Kidney (tissue), 22 donors: ENCODE measurements at places on chromosomes 12 and 14. TPM values are rescaled to one million over a fixed set of nuclear protein-coding genes. Genes with fewer than 3 reads are reported as not detected.

Gene IRAK3
- total RNA-seq: 19.9 TPM

Gene CCDC196
- total RNA-seq: not detected

DNA sequence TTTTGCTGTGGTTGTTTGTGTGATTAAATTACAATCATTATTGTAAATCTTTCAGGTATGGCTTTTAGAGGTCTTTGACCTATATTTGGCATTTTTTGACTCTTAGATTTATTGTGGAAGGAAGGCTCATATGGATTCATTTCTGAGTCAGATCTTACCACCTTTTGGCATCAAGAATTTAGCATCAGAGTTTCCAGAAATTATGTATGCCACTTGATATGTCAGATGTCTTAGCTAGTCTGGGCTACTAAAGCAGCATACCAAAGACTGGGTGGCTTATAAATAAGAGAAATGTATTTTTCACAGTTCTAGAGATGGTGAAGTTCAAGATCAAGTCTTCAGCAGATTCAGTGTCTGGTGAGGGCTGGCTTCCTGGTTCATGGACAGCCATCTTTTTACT lies 129.5 kb upstream of the PZP start:
- no peaks in the 10 kb centered on the region for H3K36me3 ChIP-seq
- no peaks in the 10 kb centered on the region for H3K27me3 ChIP-seq
- DNase-seq: no peak
- no peak overlapping the region for H3K4me3 ChIP-seq

Gene PAPLN
- 132 TPM for total RNA-seq

- H3K36me3 ChIP-seq: no peaks in the 10 kb centered on the region
- H3K4me3 ChIP-seq: no peak overlapping the region
- no peaks in the 10 kb centered on the region for H3K4me1 ChIP-seq
- DNase-seq: no peak
Observed at GRCh38 chr12:100646896-100647295, 73.4 kb downstream of the GAS2L3 start.

GRCh38 chr12:70806043-70806442 lies 114.5 kb downstream of the PTPRR start:
- H3K4me3 ChIP-seq: no peak overlapping the region
- no peaks in the 10 kb centered on the region for H3K36me3 ChIP-seq
- no peak for DNase-seq
- H3K27ac ChIP-seq: no peak overlapping the region

DNA sequence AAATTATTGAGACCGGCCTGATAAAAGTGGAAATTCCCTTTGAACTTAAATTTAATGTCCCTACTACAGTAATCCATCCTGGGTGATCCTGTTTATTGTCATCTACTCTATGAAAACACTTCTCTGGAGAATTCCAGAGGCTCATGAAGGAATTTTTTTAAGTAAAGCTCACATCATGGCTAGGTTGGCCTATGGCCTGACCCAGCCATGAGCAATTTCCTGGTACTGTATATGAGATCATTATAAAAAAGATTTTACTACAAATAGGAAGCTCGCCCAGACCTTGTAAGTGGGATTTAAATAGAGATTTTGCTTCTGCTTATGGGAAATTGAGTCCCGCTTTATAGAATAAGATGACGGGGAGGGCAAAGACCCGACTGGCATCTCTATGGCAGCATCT lies 215.5 kb downstream of the DPF3 start:
- peaks cover 10% of the 10 kb centered on the region for H3K36me3 ChIP-seq
- H3K27me3 ChIP-seq: no peaks in the 10 kb centered on the region
- no peak overlapping the region for H3K4me3 ChIP-seq
- no peaks in the 10 kb centered on the region for H3K4me1 ChIP-seq
- H3K27ac ChIP-seq: no peak overlapping the region

Gene NYNRIN
- 12.1 TPM for total RNA-seq

- H3K27ac ChIP-seq: no peak overlapping the region
- no peaks in the 10 kb centered on the region for H3K27me3 ChIP-seq
- H3K4me3 ChIP-seq: no peak overlapping the region
- DNase-seq: no peak
- no peaks in the 10 kb centered on the region for H3K4me1 ChIP-seq
Observed at GRCh38 chr12:131210506-131211339, 257.0 kb downstream of the ADGRD1 start.

Gene LRTM2
- not detected for total RNA-seq

GRCh38 chr14:88488081-88488480 lies 66.7 kb downstream of the PTPN21 start:
- DNase-seq: no peak
- no peak overlapping the region for H3K27ac ChIP-seq
- no peaks in the 10 kb centered on the region for H3K4me1 ChIP-seq

- no peaks in the 10 kb centered on the region for H3K36me3 ChIP-seq
- no peaks in the 10 kb centered on the region for H3K27me3 ChIP-seq
- no peak overlapping the region for H3K27ac ChIP-seq
- H3K4me1 ChIP-seq: no peaks in the 10 kb centered on the region
- no peak for DNase-seq
Observed at GRCh38 chr12:48917857-48918537, 7.3 kb downstream of the FKBP11 start.

GRCh38 chr12:57389033-57389432 lies 41.8 kb downstream of the R3HDM2 start:
- H3K4me1 ChIP-seq: peaks cover 6% of the 10 kb centered on the region
- H3K4me3 ChIP-seq: no peak overlapping the region
- no peaks in the 10 kb centered on the region for H3K36me3 ChIP-seq

GRCh38 chr12:42019746-42020145 lies 124.9 kb downstream of the GXYLT1 start:
- no peaks in the 10 kb centered on the region for H3K27me3 ChIP-seq
- H3K4me1 ChIP-seq: no peaks in the 10 kb centered on the region
- no peaks in the 10 kb centered on the region for H3K36me3 ChIP-seq
- no peak overlapping the region for H3K27ac ChIP-seq
- no peak overlapping the region for H3K4me3 ChIP-seq

DNA sequence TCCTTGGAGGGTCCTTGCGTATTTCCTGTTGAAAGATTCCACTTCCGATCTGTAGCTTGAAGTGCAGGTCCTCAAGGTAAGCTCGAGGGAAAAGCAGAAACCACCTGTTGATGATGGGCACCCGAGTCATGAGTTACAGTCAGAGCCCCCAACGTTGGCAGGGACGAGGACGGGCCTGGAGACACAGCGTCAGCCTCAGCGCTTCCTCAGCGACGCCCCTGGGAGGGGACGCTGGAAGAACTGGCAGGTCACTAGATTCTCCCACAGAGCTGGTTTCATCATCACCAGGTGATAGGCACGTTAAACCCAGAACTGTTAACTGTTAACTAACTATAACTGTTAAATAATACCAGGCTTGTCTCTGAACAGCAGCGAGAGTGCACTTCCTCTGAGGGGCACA lies 101.8 kb downstream of the TNFAIP2 start:
- H3K27me3 ChIP-seq: peaks cover 2% of the 10 kb centered on the region
- no peak for DNase-seq
- H3K4me3 ChIP-seq: no peak overlapping the region
- no peaks in the 10 kb centered on the region for H3K36me3 ChIP-seq
- H3K27ac ChIP-seq: no peak overlapping the region

Gene BEST3
- 0.57 TPM for total RNA-seq

Gene HIGD1C
- not detected for total RNA-seq

DNA sequence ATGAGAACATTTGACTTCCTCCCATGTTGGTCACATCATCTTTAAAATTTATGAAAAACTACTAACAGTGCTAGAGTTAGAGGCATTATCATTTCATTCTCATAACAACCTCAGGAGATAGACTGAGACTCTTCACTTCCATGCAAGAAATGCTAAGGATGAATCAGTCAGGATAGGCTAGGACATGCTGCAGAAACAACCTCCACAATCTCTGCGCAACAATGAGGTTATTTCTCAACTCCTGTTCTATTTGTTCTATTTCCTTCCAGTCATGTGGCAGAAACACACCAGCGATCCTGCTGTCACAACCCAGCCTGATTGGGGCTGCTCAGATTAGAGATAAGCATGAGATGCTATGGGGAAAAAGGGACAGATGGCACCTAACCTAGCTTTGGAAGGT lies 49.0 kb upstream of the TMEM263 start:
- no peaks in the 10 kb centered on the region for H3K4me1 ChIP-seq
- H3K27ac ChIP-seq: no peak overlapping the region
- no peak overlapping the region for H3K4me3 ChIP-seq
- H3K27me3 ChIP-seq: no peaks in the 10 kb centered on the region
- no peak for DNase-seq
- no peaks in the 10 kb centered on the region for H3K36me3 ChIP-seq

Gene TAS2R10
- 0.82 TPM for total RNA-seq

DNA sequence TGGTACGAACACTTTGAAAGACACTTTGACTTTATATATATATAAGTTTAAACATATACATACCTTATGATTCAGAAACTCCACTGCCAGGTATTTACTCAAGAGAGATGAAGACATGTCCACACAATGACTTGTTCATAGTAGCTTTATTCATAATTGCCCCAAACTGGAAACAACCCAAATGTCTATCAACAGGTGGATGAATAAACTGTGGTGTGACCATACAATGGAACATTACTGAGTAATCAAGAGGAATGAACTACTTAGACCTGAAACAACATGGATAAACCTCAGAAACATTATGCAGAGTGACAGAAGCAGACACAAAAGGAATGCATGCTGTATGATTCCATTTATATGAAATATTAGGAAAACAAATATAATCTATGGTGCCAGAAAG lies 71.1 kb downstream of the PPP1R36 start:
- no peaks in the 10 kb centered on the region for H3K4me1 ChIP-seq
- no peak overlapping the region for H3K4me3 ChIP-seq
- H3K36me3 ChIP-seq: no peaks in the 10 kb centered on the region
- no peak for DNase-seq
- H3K27ac ChIP-seq: no peak overlapping the region
- no peaks in the 10 kb centered on the region for H3K27me3 ChIP-seq

GRCh38 chr12:1384910-1385309 lies 209.5 kb downstream of the FBXL14 start:
- no peaks in the 10 kb centered on the region for H3K27me3 ChIP-seq
- no peak overlapping the region for H3K4me3 ChIP-seq
- no peaks in the 10 kb centered on the region for H3K4me1 ChIP-seq

- H3K36me3 ChIP-seq: no peaks in the 10 kb centered on the region
- no peaks in the 10 kb centered on the region for H3K4me1 ChIP-seq
- H3K4me3 ChIP-seq: no peak overlapping the region
- H3K27me3 ChIP-seq: no peaks in the 10 kb centered on the region
- peak overlapping the region; percentile 9 for H3K27ac ChIP-seq
Observed at GRCh38 chr12:79452906-79453305, 237.9 kb downstream of the PAWR start.

- H3K27ac ChIP-seq: peak overlapping the region; percentile 14
- H3K4me1 ChIP-seq: peaks cover 7% of the 10 kb centered on the region
Observed at GRCh38 chr14:70935135-70935534, 27.9 kb downstream of the PCNX1 start.

DNA sequence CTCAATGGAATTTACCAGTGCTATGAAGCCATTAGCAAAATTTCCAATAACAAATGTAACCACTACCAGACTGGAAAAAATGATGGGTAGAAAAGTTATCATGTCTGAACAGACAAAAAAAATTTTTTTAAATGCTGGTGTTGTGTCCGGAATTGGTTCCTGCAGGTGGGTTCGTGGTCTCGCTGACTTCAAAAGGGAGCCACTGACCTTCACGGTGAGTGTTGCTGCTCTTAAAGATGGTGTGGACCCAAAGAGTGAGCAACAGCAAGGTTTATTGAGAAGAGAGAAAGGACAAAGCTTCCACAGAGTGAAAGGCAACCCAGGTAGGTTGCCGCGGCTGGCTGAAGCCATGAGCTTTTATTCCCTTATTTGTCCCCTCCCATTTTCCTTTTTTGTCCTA lies at the start of gene TAS2R43:
Gene TAS2R43, minus strand, starts transcription at position 186 of the 400 bp plus-strand sequence. Its CDS starts 84 bp downstream, at position 102.
- no peaks in the 10 kb centered on the region for H3K27me3 ChIP-seq
- H3K4me1 ChIP-seq: no peaks in the 10 kb centered on the region
- H3K36me3 ChIP-seq: no peaks in the 10 kb centered on the region
- H3K4me3 ChIP-seq: no peak within 1 kb of the TSS
- no peak within 1 kb of the TSS for H3K27ac ChIP-seq

- H3K27me3 ChIP-seq: no peaks in the 10 kb centered on the region
- no peak overlapping the region for H3K4me3 ChIP-seq
- no peaks in the 10 kb centered on the region for H3K4me1 ChIP-seq
- H3K36me3 ChIP-seq: no peaks in the 10 kb centered on the region
Observed at GRCh38 chr12:126507231-126507630, 1442.0 kb downstream of the AACS start.

GRCh38 chr12:104427547-104427938 lies 29.2 kb upstream of the CHST11 start:
- no peak overlapping the region for H3K27ac ChIP-seq
- no peak overlapping the region for H3K4me3 ChIP-seq
- no peaks in the 10 kb centered on the region for H3K4me1 ChIP-seq
- DNase-seq: no peak

Gene GPRC5A
- total RNA-seq: 60.6 TPM

GRCh38 chr12:97944576-97944975 lies 482.0 kb downstream of the RMST start:
- no peaks in the 10 kb centered on the region for H3K27me3 ChIP-seq
- no peaks in the 10 kb centered on the region for H3K36me3 ChIP-seq
- H3K4me3 ChIP-seq: no peak overlapping the region
- H3K27ac ChIP-seq: no peak overlapping the region

DNA sequence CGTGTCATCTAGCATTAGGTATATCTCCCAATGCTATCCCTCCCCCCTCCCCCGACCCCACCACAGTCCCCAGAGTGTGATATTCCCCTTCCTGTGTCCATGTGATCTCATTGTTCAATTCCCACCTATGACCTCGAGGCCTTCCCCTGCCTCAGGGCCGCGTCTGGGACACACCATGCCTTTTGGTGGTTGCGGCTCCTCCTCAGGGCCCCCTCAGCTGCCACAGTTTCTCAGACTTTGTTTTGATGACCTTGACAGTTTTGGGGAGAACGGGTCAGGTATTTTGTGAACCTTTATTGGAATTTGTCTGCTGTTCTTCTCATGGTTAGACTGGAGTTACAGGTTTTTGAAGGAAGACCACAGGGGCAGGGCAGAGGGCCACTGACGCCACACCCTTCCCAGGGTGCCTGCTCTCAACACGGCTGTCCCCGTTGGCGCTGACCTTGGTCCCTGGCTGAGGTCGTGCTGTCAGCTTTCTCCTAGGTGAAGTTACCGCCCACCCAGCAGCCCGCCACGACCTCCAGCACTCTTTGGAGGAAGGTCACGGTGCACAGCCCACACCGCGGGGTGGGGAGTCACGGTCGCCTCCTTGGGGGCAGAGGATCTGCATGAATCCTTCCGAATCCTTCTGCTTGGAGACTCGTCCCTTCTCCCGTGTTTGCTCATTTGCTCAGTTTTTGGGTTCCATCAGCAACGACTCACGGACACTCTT lies 130.5 kb downstream of the KIF26A start:
- no peak for DNase-seq
- no peak overlapping the region for H3K27ac ChIP-seq

DNA sequence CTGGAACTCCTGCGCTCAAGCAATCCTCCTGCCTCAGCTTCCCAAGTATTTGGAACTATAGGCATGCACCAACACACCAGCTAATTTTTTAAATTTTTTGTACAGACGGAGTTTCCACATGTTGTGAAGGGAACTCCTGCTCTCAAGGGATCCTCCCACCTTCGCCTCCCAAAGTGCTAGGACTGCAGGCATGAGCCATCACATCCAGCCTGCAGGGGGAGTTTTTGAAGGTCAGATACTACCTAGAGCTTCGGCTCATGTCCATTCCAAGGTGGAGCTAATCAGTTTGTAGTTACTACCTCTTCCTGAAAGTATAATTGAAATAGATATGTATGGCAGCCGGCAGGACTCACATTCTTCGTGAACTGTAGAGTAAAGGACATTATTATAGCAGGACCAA lies 3.7 kb upstream of the TAS2R19 start:
- no peak overlapping the region for H3K4me3 ChIP-seq
- H3K4me1 ChIP-seq: no peaks in the 10 kb centered on the region
- H3K36me3 ChIP-seq: no peaks in the 10 kb centered on the region
- H3K27ac ChIP-seq: no peak overlapping the region

Gene KRT75
- total RNA-seq: not detected
